Mesenteric fat pad (tissue), 1 donor: ENCODE measurements at places on chromosomes 7 and 10.

- no peak for DNase-seq
Observed at GRCh38 chr10:103717341-103718246, 137.8 kb downstream of the SH3PXD2A start.

GRCh38 chr7:133234961-133235875 lies 17.7 kb upstream of the EXOC4 start:
- no peak for DNase-seq

GRCh38 chr7:47685151-47685550 lies 103.2 kb upstream of the TNS3 start:
- DNase-seq = no peak

DNA sequence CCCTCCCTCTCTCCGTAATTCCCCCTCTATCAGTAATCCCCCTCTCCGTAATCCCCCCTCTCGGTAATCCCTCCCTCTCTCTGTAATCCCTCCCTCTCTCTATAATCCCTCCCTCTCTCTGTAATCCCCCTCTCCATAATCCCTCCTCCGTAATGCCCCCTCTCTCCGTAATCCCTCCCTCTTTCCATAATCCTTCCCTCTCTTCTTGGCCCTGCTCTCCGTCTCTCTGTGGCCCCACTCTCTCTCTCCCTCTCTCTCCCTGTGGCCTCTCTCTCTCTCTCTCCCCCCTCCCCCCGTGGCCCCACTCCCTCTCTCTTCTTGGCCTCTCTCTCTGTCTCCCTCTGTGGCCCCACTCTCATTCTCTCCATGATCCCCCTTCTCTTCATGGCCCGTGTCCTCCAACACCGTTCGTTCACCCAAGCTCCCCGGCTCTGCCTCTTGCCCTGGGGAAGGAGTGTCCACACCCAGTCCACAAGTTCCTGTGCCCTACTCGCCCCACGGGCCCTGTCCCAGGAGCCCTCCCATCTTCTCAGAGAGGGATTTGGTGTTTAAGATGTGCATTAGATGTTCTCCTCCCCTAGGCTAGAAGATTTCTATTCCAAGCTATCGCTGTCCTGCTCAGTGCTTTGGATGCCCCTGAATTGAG lies 19.8 kb downstream of the SHH start:
- no peak for DNase-seq

- no peak for DNase-seq
Observed at GRCh38 chr7:22325671-22326070, 31.3 kb downstream of the RAPGEF5 start.

DNA sequence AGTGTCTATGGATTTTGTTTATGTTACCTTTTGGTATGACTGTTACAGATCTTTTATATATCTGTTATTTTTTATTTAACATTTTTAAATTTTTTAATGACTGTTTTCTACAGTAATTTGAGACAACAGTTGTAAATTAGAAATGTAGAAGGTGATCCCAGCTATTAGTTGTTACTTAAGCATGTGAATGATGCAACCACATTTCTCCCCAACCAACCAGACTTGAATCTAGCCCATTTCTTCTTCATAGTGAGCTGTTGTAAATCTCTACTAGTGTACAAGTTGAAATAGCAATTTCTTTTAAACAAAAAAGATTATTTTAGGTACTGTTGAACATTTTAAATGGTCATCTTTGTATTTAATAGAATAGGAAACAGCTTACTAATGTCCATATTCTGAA lies 18.0 kb downstream of the TMEM106B start:
- no peak for DNase-seq

GRCh38 chr7:68348401-68348800 lies 1249.9 kb upstream of the AUTS2 start:
- no peak for DNase-seq

- DNase-seq = no peak
Observed at GRCh38 chr10:8311526-8312070, 257.1 kb downstream of the GATA3 start.

DNA sequence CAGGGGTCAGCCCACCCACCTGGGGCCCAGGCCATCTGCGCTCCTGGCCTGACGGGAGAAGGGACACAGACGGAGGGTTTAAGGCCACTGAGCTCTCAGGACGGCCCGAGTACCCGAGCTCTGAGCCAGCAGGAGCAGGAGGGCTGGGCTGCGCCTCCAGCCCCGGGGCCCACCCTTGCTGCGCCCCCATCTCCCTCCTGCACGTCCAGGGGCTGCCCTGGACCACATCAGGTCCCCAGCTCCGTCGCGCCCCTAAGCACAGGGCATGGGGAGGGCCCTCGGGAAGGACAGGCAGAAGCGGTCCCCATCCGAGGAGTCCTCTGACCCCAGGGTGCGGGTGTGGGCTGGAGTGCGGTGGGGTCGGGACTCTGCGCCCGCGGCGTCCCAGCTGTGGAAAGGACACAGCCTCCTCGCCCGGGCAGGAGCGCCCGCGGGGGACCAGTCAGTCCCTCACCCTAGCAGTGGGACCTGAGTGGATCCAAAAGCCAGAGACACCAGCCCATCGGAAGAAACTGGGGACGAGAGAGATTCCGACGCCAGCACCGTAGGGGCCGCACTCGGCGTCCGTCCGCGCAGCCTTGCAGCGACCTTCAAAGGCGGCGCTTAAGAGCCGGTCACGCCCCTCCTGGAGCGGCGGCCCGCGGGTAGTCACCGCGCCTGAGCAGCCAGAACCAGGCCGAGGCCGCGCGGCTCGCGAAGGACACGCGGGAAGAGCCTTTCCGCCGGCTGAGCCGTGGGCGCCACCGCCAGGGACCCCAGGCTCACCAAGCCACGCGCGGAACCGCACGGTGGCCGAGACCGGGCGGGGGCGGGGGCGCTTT lies 15.9 kb downstream of the CAMK2B start:
- peak; percentile 89 for DNase-seq

GRCh38 chr10:49269523-49269922 lies 29.4 kb upstream of the C10orf71 start:
- DNase-seq = no peak

DNA sequence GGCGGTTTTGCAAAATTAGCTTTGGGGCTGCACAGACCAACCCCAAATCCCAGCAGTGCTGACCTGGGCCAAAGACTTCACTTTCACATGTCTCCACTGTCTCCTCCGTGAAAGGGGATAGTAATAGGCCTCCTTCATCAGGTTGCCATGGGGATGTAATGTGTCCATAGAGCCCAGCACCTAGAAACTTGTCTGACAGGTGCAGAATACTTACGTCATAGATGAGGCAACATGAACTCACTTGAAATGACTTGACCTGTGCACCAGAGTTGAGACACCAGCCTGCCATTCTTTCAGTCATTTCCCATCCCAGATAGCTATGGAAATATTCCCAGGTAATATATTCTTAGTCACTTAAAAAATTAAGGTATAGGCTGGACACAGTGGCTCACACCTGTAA lies 94.2 kb downstream of the INSYN2A start:
- no peak for DNase-seq
